IPS-NIHi11 (cell line): ENCODE measurements at places on chromosomes 3 and 15.

GRCh38 chr15:25242957-25243799 lies 195.6 kb downstream of the UBE3A start:
- no peak for DNase-seq

GRCh38 chr3:49523756-49524747 lies 30.2 kb upstream of the BSN start:
- no peak for DNase-seq

GRCh38 chr15:43286074-43286473 lies 19.3 kb upstream of the TGM5 start:
- DNase-seq, result no peak

- peak; percentile 35 for DNase-seq
These were observed 117.6 kb upstream of the SKOR1 start for GRCh38 chr15:67707520-67708283.

GRCh38 chr15:68504681-68505170 lies 72.8 kb upstream of the ITGA11 start:
- DNase-seq, result no peak

DNA sequence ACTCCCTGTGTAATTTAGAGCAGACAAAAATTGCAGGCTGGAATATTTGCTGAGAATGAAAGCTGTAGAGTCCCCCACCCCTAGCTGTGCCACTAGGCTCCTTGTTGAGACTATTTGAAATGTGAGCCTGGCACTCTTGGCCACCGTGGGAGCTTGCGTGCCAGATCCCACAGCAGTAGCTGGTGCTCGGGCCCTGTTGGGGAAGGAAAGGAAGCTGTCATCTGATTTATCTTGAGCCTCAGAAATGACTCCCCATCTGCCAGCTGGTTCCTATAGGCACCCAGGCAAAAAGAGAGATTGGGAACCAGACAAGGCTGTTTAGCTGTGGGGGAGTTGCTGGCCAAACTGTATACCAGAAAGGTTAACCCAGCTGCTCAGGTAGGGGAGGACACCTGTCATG lies 23.4 kb upstream of the CLEC3B start:
- no peak for DNase-seq

- no peak for DNase-seq
These were observed 45.0 kb downstream of the WDR76 start for GRCh38 chr15:43871835-43872234.

GRCh38 chr3:146227486-146227885 lies 23.4 kb downstream of the PLSCR4 start:
- DNase-seq, result no peak

DNA sequence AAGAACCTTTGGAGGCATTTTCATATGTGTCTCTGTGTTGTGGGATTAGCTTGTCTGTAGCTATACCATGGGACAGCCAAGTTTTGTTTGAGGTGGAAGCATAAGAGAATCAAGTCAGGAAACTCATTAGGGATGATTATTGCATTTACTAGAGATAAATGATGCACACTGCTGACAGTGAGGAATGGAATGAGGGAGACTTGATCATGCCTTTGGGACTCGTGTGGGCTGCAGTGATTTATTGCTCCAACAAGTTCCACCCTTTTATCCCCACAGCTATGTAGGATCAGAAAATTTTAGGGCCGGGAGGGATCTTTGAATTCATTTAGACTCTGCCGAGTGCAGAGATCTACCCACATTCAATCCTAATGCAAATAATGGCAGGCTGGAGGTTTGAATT lies 16.3 kb downstream of the ZNF385D start:
- DNase-seq, result no peak

DNA sequence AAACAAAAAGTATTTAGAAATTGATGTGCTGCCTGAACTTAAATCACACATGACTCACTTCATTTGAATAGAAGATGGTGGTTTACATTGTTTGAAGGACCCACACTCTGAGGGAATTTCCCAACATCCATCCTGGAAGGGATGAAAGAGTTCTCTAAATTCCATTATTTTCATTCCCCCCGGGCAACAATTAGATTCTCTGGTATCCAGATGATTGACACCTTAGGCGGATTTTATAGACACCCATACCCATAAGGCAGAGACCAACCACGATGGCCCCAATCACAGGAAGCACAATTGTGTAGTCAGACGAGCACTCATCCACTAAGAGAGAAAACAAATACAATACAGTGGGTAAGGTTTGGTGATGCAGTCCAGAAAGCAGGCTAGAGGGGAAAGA lies 24.6 kb upstream of the MCCC1 start:
- no peak for DNase-seq

DNA sequence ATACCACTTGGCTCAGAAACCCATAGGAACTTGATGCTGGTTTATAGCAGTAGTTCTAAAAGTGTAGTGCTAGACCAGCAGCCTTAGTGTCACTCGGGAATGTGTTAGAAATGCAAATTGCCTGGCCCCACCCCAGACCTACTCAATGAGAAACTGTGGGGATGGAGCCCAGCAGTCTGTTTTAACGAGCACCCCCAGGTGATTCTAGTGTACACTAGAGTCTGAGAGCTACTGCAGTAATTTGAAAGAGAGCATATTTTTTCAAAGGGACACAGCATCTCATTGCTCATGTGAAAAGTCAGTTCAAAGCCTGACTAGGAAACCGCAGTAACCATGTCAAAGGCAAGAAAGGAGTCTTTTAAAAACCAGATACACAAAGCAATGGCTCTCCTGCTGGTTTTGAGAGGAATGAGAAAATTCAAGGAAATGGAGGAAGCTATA lies 313.4 kb downstream of the SQOR start:
- DNase-seq, result no peak

DNA sequence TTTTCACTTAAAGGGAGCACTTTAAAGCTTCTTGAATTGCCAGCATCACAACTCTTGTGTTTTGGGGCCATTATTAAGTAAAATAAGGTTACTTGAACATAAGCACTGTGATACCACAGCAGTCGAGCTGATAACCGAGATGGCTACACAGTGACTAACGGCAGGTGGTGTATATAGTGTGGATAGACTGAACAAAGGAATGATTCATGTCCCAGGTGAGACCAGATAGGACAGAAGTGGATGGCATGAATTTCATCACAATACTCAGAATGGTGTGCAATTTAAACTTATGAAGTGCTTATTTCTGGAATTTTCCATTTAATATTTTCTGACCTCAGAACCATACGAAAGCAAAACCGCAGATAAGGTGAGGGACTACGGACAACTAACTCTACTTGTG lies 40.2 kb downstream of the PBRM1 start:
- no peak for DNase-seq

GRCh38 chr3:155995525-155996370 lies 124.6 kb upstream of the KCNAB1 start:
- DNase-seq, result peak; percentile 59

DNA sequence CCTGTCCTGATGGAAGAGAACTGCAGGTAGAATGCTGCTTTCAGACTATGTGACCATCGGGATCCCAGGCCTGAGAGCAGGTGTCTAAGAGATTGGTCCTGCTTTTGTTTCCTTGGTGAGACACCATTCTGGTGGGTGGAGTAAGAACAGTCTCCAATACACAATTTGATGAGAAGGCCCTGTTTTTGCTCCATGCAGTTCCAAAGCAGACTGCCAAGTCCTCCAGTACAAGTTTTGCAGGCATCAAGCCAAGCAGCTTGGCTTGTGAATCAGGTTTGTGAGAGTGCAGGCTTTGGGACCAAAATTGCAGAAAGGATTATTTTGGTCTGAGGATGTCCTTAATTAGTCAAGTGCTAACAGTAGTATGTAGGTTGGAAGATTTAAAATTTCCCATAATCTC lies 381.6 kb downstream of the FOXP1 start:
- DNase-seq, result no peak

DNA sequence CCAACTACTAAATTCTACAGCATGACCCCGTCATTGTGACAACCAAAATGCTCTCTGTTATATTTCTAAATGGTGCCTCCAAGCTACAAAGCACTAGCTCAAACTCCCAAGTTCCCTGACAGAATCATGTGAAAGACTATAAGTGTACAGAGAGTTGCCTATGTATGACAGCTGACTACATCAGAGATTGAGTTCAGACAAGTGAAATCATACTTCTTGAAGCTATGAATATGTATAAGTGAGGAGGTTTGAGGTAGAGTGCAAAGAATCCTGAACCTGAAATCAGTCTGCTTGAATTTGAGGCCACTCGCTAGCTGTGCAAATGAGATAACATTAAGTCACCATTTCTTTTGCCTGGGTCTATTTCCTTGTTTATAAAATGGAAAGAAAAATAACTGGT lies 63.9 kb upstream of the TP63 start:
- DNase-seq, result no peak

DNA sequence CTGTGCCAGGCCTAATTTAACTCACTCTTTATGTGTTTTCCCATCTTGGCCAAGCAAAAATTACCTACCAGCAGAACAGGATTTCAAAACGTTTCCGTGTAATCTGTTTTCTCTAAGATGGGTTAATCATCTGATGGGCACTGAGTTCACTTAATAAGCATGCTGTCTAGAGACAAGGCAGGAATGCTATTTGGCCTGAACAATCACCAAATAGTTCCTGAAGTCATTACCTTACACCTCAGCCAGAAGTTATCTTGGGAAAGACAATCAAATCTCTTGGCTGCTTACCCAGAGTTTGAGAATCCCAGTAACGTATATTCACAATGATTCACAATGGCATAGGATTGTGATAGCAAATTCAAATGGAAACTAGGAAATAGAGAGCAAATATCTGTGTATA lies 779.1 kb downstream of the CADM2 start:
- DNase-seq, result no peak

GRCh38 chr3:59482684-59483083 lies 432.9 kb upstream of the CFAP20DC start:
- no peak for DNase-seq

DNA sequence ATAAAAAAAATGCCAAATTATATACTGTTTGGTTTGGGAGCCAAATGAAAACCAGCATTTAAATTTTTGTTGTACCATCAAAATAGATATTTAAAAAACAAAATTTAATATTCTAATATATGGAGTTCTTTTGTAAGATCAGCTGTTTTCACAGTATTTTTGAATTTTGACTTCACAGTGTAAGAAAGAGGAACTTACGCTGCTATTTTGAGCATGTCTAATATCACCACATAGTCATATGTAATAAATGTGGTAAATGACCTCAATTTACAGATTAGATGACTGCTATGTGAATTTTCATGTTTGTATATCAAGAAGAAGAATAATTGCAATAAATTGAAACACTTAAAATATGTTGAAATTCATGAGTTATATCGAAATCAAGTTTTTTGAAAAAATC lies 189.6 kb downstream of the ARRDC4 start:
- DNase-seq, result no peak

- no peak for DNase-seq
These were observed 144.2 kb upstream of the SNTN start for GRCh38 chr3:63508305-63508704.

- no peak for DNase-seq
These were observed 71.1 kb upstream of the BLM start for GRCh38 chr15:90645873-90646575.

DNA sequence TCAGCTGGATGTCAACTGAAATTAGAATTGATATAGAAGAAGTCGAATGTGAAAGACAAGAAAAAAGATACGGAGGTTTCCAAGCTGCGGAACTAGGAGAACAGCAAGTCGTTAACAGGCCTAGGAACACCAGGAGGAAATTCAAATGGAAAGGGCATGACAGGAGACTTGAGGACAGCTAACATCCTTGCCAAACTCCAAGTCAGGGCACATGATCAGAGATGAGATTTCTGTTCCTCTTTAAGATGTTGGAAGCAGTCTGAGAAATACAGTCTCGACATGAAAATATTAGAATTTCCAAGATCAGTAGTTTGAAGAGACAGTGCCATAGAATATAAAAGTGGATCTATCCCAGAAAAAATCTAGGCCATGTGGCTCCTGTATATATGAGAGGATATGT lies 5.0 kb downstream of the MYO5A start:
- DNase-seq, result no peak

GRCh38 chr3:71863563-71864190 lies 78.7 kb upstream of the PROK2 start:
- no peak for DNase-seq

GRCh38 chr3:81242871-81243270 lies 518.6 kb downstream of the GBE1 start:
- no peak for DNase-seq

DNA sequence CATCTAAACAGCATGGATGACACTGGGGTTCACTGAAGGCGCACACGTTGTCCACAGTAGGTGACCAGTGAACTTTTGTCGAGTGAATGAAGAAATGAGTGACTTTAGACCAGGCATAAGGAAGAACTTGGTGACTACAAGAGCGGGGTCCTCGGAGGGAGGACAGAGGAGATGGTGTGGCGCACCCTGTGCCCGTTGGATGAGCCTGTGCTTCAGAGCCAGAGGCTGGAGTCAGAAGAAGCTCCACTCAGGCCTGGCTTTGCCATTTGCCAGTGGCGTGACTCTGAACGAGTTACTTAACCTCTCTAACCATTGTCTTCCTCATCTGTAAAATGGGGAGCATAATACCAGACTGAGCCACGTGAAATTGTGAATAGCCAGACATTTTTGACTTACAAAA lies 42.2 kb downstream of the MUC4 start:
- DNase-seq, result no peak

DNA sequence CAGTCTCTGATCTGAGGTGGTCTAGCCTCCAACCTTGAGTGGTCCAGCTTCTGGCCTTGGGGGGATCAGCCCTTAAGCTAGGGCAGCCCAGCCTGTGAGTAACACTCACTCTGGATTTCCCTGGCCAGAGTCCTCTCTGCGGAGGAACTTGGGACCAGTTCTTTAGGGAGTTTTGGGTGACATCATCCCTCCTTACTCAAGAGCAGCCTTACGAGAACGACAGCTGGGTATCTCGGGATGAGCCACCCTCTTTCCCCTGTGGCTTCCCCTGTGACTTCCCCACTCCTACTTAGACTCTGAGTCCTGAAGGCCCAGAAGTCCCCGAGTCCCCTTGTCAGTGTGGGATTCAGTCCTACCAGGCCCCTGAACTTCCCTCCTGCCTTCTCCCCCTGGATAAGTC lies 10.2 kb upstream of the PLXND1 start:
- DNase-seq, result no peak

- no peak for DNase-seq
These were observed 41.4 kb downstream of the SIDT1 start for GRCh38 chr3:113573728-113574127.

GRCh38 chr3:4963669-4964570 lies 15.3 kb upstream of the BHLHE40 start:
- no peak for DNase-seq

DNA sequence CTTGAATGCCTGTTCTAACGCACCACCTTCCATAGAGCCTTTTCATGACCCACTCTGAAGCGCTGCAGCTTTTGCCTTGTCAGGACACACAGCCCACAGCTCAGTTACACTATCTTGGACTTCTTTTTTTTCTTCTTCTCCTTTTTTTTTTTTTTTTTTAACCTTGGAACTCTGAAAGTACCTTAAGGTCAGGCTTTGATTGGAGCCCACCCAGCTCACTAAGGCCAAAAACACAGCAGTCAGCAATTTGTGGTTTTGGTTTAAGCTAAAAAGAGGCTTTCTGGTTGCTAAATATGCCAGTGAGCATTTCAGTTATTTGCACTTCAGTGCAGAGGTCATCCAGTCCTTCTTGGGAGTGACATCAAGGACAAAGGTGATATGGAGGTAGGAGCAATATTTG lies 1.7 kb downstream of the SLC25A20 start:
- no peak for DNase-seq

GRCh38 chr15:37682304-37682703 lies 252.1 kb upstream of the TMCO5A start:
- peak; percentile 45 for DNase-seq
